ENCODE measurements at places on chromosomes 4 and X.

GRCh38 chr4:53557669-53558064 is 33.6 kb downstream of the LNX1 start:
- DNase-seq = no peak

DNA sequence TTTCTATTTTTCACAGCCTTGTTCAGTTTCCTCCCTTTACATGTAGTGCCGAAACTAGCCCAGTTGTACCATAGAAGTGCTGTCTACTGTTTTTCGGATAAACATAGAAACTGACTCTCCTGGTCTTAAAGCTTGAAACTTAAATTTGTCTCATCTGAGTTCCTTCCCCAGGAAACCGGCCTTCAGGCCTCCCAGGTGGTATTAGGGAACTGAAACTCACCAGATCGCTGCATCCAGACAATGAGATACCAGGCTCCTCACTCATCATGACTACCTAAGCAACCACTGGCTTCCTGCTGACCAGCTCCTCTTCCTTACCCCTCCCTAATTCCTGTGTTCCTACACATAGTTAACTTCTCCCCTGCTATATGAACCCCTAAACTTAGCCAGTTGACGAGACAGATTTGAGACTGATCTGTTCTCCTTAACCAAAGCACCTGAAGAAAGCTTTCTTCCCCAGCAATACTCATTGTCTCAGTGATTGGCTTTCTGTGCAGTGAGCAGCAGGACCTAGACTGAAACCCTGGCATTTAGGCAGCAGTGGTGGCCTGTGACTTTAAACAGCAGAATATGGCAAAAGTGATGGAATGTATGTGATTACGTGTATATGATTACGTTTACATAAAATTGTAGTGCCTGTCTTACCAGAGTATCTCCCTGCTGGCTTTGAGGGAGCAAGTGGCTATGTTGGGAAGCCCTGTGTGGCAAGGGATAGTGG is 959.1 kb upstream of the LCORL start:
- no peak for DNase-seq

DNA sequence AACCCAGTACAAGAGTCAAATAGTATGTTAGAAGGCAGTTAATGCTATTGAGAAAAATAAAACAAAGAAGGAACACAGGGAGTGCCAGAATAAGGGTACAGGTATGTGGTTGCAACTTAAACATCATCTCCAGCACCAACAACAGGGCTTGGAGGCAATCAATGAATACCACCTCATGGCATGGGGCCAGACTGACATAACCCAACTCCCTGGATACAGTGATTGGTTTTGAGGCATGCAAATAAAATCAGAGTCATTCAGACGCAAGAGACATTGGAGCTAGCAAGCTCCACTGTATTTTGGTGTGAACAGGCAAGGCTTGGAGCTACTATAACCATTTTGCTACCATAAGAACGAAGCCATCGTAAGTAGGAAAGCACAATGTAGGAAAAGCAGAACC is 56.7 kb downstream of the PPP3CA start:
- DNase-seq = no peak

- peak; percentile 59 for DNase-seq
Measured at GRCh38 chr4:3299976-3300671, 7.3 kb downstream of the RGS12 start.

DNA sequence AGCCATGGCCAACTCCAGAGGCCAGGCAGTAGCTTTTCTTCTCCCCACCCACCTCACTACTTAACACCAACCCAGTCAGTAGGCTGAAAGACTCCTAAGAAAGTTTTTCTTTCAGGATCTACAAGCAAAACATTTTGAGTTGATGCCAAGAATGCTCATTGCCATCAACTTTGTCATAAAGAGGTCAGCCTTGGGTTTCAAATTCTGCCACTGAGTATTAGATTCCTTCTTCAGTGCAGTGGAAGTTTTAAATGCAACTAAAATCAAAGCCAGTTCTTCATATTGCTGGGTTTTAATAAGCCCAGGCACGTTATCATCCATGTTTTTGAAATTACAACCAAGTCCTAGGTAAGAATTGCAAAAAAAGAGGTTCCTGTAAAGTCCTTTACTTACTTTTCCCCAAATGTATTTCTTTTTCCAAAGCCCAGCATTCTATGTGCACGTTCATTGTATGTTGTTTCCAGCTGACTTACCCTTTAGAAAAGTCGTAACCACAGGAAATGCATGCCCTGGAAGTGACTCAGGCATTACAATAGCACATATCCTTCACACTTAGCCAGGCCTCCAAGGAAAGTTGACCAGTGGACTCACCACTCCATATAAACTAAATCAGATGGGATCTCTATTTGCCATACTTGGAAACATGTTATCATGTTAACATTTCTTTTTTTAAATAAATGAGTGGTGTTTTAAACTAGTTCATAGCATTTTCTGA is 229.9 kb downstream of the SOX3 start:
- no peak for DNase-seq

- DNase-seq = no peak
Measured at GRCh38 chrX:149248073-149248625, 257.0 kb downstream of the IDS start.

Data from cardiac septum (tissue), 1 donor.